ENCODE measurements at places on chromosomes 5 and 9. TPM values are rescaled to one million over a fixed set of nuclear protein-coding genes. Genes with fewer than 3 reads are reported as not detected.

Gene NR2F1
- 28.7 TPM for total RNA-seq

Gene FBN2
- 303 TPM for total RNA-seq

Gene TMEM161B
- 9.6 TPM for total RNA-seq

Gene TMEM252
- total RNA-seq: not detected

Gene ALDOB
- not detected for total RNA-seq

Gene CFAP157
- total RNA-seq: not detected

Gene ESM1
- not detected for total RNA-seq

Gene TAF11L5
- total RNA-seq: not detected

Gene NRARP
- total RNA-seq: 6.7 TPM

Gene TAS2R1
- 1.6 TPM for total RNA-seq

Gene BTF3
- total RNA-seq: 384 TPM

Gene FAM78A
- total RNA-seq: 1.4 TPM

Gene PCDHGA8
- 0.51 TPM for total RNA-seq

Data from chondrocyte (in vitro differentiated cells).